Right ventricle myocardium inferior (tissue), 1 donor: ENCODE measurements at places on chromosomes 6 and 20. TPM values are rescaled to one million over a fixed set of nuclear protein-coding genes. Genes with fewer than 3 reads are reported as not detected.

DNA sequence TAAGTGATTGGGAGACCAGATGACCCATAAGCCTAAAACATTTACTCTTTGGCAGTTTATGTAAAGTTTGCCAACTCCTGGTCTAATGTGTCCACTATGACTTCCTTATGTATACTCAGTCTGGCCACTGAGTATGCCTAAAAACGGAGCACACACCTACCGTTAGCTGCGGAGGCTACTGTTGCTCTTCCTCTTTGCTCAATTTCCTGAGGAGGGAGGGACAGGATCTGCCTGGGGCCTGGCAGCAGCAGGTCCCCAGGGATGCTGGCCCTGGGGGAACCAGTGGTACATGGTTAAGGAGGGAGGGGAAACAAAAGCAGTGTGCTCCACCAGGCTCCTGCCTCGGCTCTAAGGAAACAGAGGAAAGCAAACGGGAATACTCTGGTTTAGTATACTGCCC lies 113.5 kb downstream of the CDYL start:
- no peak for DNase-seq

DNA sequence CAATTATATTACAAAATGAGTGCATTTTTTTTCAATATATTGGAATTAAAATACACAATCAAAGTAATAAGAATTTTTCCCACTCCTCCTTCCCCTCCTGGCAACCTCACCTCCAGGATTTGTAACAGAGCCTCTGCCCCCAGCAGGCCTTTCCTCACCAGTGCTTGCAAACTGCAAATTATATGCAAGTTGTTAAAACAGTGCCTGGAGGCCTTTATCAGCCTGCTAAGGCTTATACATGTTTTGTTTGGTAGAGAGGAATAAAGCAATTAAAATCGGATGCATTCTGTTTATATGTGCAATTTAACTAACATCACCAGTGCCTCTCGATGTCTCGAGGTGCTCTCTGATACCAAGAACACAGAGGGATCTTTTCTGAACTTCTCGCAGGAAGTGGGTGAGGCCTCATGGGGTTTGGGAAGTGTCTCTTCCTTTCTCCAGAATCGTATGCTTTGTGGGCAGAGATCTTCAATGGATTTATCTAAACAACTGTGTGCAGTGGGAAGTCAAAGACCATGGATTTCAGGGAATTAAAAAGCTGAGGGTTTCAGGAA lies 186.8 kb downstream of the CDH26 start:
- DNase-seq = no peak

DNA sequence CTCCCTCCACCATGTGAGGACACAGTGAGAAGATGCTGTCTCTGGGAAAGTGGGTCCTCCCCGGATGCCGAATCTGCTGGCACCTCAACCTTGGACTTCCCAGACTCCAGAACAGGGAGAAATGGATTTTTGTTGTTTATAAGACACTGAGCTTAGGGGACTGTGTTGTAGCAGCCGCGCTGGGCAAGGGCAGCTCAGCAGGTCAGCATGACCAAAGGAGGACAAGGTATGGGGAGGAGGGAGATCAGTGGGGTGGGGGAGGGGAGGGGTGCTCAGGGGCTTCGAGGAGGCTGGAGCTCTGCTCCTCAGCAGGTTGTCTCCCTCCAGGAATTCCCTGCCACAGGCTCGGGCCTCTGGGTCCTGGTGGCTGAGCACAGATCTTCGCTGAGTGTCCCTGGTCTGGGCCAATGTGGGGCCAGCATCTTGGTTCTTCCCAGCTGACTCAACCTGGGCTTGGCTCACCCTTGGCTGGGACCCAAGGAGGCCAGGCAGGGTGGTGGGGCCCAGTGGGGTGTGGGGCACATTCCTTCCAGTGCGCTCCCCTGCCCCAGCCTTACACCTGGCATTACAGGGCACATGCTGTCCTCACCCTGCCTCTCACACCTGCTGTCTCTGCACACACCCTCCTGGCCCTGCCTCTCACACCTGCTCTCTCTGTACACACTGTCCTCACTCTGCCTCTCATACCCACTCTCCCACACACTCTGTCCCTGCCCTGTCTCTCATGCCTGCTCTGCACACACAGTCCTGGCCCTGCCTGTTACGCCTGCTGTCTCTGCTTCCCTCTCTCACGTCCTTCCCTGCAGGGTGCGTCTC lies 107.3 kb downstream of the SYCP2 start:
- DNase-seq = no peak

DNA sequence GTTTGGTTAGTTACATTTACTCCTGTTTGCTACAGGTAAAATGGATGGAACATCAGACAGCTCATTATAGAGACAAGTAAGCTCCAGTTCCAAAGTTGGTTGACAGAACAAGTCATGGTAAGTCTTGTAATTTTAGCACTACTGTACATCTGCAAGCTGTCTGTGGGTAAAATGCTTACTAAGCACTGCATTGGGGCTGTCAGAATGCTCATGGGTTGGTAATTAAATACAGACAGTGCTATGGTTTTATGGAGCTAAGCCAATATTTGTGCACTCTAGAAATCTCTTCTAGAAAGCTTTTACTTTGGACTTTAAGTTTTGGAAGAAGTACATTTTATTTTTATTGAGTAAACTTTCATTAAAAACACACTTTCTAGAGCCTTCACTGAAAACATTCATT lies 419.2 kb upstream of the MMS22L start:
- no peak for DNase-seq

- no peak for DNase-seq
These were observed 223.6 kb downstream of the HIVEP2 start for GRCh38 chr6:142721215-142721920.

GRCh38 chr6:153511896-153512496 lies 380.9 kb upstream of the RGS17 start:
- no peak for DNase-seq

GRCh38 chr6:15096894-15097837 lies 148.7 kb upstream of the JARID2 start:
- no peak for DNase-seq

DNA sequence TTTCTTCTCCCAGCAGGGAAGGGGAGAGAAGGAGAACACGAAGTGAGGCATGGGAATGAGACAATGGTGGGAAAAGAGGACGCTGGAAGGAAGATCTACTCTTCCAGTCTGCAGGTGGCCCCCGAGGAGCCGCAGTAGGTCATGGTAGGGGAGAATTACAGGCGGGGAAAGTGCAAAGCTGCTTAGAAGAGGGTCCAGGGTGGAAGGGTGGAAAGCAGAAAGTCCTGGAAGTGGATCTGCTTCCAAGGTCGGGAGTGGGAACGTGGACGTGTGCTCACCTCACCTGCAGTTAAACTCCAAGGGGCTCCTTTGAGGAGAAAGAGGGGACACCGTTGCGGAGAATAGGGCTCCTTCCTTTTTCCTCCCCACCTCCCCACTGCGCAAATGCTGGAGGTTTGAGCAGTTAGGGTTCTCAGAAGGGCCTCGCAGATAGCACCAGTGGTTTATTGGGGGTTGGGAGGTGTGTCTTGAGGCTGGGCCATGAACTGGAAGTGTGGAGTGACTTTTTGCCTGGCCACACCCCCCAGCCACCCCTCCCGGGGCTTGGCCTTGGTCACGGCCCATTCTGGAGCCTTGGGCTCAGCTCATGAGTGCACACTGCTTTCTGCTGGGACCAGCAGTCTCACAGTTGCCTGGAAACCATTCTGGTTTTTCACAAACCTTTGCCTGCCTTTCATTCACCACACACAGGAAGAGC lies 100.4 kb upstream of the MLN start:
- DNase-seq = peak; percentile 77

DNA sequence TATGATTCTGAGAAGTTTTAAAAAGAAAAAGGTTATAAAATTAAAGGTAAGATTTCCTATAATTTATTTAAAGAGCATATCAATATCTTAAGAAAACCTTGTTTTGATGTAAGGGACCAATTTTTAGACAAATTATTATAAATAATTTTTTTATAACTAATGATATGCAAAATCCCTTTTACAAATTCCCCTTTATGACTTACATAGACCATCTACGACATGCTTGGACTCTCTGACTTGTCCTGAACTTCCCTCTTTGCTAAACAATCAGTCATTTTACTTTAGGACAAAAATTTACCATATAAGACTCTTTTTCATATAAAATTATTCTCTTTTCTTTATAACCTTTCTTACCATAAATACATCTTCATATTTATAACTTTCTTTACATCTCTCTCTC lies 15.3 kb upstream of the ANGPT4 start:
- DNase-seq = no peak

DNA sequence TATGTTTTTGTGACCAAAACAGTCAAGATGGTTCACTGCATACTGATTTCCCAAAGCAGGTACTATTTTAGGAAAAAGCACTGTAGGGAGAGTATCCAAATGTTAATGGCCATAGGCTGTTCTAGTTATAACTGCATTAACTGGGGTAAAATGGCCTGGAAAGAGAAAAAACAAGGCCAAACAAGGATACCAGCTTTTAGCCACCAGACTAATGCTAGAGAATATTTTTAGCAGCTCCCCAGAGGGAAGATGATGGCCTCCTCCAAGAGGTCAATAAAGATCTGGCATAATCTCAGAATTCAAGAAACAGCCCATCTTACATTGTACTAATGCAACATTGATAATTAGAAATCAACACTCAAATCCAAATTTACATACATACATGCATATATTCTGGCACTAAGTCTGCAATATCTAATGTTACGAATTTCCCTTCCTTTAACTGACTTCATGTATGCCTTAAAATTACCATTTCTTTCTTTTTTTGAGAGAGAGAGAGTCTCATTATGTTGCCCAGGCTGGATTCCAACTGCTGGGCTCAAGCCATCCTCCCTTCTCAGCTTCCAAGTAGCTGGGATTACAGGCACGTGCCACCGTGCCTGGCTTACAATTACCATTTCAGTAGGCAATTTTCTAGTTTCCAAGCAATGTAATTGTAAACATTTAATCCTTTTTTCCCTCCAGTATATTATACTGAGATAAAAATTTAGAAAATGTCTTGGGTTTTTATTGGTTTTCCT lies 9.3 kb downstream of the COX7A2 start:
- DNase-seq = peak; percentile 56

GRCh38 chr6:65557224-65557623 lies 149.8 kb downstream of the EYS start:
- no peak for DNase-seq

- DNase-seq = no peak
These were observed 29.3 kb upstream of the EMILIN3 start for GRCh38 chr20:41395667-41396664.

DNA sequence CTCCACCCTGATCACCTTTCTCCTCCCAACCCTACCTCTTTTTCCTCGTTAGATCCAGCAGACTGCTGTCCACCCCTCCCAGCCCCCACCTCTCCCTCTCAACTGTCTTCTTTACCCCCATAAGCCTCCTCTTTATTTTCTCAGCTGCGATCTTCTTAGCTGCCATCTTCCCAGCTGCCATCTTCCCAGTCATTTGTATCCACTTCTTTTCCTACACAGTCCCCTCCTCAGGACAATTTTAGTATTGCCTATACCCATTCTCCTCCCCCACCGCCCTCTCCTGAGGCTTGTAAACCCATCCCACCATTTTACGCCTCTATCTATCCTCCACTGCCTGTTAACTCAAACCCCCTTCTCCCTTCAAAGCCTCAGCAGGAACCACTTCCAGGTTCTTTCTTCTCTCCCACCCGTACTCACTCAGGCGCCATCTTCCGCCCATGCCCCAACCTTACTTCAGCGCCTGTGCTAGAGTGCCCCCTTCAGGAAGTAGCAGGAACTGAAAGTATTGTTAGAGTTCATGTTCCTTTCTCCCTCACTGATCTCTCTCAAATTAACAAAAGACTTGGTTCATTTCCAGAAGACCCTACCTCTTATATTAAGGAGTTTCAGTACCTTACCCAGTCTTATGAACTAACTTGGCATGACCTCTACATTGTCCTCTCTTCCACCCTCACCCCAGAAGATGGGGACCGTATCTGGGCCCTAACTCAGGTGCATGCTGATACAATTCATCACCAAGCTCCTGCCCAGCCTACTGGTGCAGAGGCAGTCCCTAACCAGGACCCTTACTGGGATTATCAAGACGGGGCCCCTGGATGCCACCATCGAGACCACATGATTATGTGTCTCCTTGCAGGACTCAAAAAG lies 236.0 kb downstream of the ADGRG6 start:
- DNase-seq = no peak

DNA sequence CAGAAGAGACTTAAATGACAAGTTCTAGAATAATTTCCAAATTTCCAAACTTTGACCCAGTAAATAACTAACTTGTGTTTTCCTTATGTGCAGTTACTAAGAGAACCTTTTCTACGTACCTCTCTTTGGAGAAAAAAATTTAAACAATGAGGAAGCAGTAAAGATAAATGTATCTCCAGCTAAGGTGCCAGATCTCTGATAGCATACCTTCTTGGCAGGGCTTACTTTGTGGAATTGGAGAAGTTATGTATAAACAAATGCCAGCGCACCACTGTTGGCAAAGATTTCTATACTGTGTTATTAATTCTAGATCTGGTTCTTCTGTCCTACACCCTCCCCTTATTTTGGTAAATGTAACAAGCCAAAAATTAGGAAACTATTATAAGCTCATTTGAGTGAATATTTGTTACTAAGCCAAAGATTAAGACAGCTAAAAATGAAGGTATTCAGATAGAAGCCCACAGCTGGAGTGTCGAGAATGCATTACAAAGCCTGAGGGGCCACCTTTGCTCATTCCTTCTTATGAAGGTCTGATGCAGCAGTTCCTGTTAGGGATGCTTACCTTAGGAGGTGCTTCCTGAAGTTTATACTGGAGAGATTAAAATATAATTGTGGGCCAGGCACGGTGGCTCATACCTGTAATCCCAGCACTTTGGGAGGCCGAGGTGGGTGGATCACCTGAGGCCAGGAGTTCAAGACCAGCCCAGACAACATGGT lies 373.1 kb upstream of the SOX4 start:
- no peak for DNase-seq

GRCh38 chr20:10671919-10672623 lies 1.7 kb downstream of the JAG1 start:
- peak; percentile 88 for DNase-seq

The KCNK16 gene
- not detected for total RNA-seq

The SLC22A7 gene
- not detected for total RNA-seq

The PM20D2 gene
- 13.3 TPM for total RNA-seq

The PRSS35 gene
- total RNA-seq = not detected

The BMP2 gene
- 2.3 TPM for total RNA-seq

The TBXT gene
- not detected for total RNA-seq

The RBPJL gene
- not detected for total RNA-seq

The KHDC1 gene
- 1.2 TPM for total RNA-seq
